ENCODE measurements at places on chromosomes 2 and 18.

DNA sequence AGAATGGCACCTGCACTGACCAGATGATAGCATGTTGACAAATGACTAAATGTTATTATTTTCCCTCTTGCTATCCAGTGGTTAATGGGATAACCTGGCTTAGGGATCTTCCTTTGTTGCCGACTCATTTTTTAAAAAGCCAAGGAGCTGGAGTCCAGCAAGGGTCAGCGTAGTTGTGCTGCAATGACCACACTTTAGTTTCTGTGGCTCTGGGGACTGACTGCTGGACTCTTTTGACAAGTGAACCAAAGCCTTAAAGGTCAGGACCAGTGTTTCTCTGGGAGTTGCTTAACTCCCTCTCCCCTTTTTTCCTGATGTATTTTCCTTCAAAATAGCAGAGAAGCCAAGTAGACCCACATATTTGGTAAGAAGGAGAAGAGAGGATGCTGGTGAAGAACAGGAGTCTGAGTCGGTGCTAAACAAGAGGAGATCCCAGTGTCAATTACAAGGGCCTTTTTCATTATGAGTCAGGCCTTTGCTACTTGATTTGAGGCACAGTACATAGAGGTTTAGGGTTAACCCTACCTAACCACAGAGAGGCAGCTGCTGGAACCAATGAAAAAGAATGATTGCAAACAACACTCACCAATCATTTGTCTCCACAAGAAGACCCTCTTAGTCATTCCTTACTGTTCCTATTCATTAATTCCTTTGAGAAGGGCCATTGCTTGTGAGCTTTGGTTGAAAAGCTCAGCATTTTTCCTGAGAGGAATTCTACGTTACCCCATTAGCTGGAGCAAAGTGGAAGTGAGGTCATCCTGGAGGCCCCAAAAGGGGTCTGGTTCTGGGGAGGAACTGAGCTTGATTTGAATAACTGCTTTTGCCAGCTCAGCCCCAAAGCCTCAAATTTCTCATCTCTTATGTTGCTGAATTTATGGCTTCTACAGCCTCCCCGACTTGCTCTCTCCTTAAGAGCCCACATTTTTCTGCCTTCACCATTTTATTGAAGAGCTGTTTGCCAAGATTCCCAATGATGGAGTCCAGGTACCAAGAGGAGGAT, 137.6 kb upstream of the HNMT start:
- DNase-seq, result peak; percentile 30

DNA sequence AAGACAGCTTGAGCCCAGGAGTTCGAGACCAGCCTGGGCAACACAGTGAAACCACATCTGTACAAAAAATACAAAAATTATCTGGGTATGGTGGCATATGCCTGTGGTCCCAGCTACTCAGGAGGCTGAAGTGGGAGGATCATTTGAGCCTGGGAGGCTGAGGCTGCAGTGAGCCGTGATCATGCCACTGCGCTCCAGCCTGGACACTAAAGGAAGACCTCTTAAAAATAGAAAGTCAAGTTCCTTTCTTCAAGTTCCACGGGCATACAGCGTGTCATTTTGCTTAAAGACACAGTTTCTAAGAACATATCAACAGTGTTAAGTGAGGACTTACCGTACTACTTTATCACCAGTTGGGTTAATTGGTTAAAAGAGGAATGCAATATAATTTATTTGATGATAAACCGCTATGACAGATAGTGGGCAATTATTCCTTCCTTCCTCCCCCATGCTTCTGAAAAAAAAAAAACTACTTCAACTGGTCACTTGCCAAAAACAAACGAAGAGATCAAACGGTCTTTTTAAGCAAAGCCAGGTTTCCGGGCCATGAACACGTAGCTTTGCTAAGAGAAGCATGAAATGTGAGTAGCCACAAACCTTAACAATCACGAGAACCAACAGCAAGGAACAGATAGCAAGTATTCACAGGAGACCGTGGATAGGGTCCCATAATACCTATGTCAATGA, 21.4 kb downstream of the AP1S3 start:
- peak; percentile 91 for DNase-seq

GRCh38 chr18:25349926-25350487, 2.0 kb downstream of the ZNF521 start:
- no peak for DNase-seq

DNA sequence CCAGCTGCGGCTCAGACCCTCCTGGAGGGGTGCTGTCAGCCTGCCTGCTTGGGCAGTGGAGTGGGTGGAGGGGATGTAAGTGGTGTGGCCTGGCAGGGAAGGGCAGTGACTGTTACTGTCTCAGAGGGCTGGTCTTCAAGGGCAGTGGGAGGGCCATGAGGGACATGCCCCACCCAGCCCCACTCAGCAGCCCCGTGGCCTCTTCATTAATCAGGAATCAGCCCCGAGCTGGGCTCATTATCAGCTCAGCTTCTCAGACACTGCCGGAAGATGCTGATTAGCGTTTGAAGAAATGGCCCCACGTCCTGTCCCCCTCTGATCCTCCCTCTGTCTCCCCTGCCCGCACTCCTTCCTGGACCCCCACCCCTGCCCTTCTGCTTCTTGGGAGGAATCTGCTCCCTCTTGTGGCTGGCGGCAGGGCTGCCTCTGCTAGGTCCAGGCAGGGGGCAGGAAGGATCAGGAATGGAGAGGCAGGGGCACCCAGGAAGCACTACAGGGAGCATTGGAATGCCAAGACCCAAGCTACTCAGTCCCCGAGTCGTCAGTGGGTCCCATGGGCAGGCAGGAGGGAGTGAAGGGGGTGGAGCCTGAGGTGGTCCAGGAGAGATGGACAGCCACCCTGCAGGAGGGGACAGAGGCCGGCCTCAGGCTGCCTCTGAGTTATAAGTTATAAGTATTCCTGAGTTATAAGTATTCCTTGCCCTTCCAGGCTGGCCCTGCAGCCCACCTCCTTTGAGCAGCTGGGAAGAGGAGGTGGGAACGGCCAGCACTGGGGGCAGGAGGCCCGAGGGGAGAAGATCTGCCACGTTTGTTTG, 7.0 kb downstream of the ASIC4 start:
- peak; percentile 56 for DNase-seq

DNA sequence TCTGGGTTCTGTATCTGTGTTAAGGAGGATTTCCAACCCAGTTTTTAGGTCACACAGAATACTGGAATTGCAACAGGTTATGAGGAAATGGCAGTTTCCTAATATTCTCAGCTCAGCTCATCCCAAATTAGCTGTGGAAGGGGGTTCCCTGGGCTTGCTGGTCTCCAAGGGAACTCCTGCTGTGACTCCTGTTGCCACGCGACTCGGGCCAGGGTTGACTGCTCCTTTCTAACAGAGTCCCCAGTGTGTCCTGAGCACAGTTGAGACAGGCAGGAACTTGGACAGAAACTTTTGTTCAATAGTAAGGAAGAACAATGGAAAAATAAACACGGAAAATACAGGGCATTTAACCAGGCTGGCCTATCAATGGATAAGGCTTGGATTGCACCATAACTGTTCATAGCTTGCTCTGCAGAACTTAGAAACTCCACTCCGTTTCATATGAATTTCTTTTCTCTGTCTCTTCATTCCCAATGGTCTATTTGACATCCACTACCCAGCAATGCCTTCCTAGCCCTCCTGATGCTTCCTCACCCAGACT, 3.8 kb upstream of the ROCK2 start:
- DNase-seq, result peak; percentile 43

DNA sequence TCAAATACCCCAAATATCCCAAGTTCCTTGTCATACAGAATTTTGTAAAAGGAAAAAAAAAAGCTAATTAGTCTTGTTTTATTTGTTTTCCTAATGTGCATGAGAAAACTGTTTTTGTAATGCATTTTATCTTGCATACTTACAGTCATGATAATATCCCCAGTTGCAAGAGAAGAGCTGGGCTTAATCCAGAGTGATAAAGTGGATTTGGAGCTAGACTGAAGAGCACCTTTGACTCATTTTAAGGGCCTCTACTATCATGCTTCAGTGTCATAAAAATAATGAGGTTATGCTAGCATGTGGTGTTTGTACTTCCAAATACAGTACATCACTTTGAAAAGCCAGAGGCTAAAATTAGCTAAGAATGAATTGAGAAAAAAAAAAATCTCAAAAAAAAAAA, 26.4 kb downstream of the ARHGAP15 start:
- DNase-seq, result no peak

DNA sequence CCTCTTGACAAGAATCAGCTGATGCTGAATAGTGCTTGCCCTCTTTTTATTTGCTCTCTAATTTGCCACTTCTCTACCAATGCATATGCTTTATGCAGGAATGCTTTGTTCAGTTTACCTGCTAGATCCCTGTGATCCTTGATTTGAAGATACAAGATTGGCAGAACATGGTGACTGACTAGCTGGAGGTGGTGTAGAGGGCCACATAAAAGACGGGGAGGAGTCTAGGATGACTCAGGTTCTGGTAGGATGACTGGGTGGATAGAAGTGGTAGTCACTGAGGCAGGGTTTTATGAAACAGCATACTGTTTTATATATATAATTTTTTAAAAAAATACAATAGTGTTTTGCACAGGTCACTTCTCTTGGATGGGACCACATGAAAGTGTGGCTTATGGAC, 6.3 kb upstream of the ADGRF3 start:
- peak; percentile 69 for DNase-seq

- DNase-seq, result no peak
These were observed 440.6 kb downstream of the FBXO15 start for GRCh38 chr18:73707035-73707434.

- DNase-seq, result no peak
These were observed 224.2 kb downstream of the NUP35 start for GRCh38 chr2:183348492-183348891.

DNA sequence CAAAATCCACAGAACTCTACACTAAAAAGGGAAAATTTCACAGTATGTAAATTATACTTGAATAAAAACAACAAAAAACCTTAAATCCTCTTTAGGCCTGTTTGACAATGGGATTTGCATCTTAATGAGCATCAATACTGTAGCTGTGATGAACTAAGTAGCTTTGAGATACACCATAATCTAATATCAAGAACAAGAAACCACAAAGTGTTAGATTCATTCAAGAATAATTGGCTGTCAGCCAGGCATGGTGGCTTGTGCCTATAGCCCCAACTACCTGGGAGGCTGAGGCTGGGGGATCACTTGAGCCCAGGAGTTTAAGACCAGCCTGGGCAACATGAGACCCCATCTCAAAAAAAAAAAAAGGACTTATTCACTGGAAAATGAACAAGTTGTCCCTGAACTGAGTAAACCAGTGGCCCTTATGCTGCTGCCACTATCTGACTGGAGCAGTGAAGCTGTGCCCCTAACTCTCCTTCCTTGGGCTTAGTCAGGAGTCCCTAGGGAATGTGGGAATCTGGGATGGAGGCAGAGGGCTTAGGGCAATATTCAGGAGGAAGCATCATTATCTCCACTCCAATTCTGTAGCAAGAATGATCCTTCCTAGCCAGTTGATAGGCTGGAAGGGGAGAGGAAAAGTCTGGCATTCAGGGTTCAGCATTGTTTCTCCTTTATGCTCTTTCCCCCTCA, 88.5 kb downstream of the PRKCE start:
- DNase-seq, result no peak

All from kidney tubule cell (primary cell).